ENCODE measurements at places on chromosomes 2 and 18. TPM values are rescaled to one million over a fixed set of nuclear protein-coding genes. Genes with fewer than 3 reads are reported as not detected.

The RHBDD1 gene
- 24.2 TPM for total RNA-seq

DNA sequence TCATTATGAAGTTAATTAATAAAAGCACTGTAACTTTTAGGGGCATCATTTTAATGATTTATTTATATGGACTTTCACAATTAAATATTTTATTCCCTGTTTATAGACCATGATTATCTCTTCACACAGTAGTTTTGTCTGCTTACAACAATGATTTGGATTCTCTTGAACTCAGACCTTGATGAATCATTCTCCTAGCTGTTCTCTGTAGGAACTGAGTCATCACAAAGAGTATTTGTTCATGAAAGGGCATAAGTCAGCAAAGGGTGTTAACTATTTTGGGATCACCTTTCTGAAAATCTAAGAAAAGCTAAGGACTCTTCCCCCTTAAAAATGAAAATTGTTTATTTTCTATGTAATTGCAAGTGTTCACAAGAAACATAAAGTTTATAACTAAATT, 461.1 kb upstream of the UBE2E3 start:
- no peak for DNase-seq
- H3K4me3 ChIP-seq: no peak overlapping the region
- peaks cover 21% of the 10 kb centered on the region for H3K4me1 ChIP-seq
- no peaks in the 10 kb centered on the region for H3K27me3 ChIP-seq
- no peaks in the 10 kb centered on the region for H3K36me3 ChIP-seq

The RPRM gene
- total RNA-seq: 0.36 TPM

DNA sequence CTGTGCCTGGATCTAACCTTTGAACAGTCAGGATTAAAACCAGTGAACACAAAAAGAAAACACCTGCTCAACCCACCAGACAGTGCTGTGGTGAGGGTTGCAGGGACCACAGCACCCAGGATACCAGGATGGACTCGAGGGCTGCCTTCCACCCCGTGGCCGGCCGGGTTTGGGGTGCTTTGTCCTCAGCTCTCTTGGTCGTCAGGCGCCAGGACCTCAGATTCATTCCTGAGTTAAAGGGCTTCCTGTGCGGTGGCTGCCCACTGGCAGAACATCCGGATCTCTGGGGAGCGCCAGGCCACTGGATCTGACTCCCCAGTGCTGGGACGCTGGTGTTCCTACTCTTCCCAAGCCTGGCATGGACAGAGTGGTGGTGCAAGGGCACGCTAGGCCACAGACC, 239.8 kb downstream of the TFCP2L1 start:
- no peak overlapping the region for H3K27ac ChIP-seq
- DNase-seq: no peak
- H3K4me1 ChIP-seq: peaks cover 2% of the 10 kb centered on the region
- H3K36me3 ChIP-seq: no peaks in the 10 kb centered on the region
- no peak overlapping the region for H3K4me3 ChIP-seq
- peaks cover 13% of the 10 kb centered on the region for H3K27me3 ChIP-seq

The CROCC2 gene
- total RNA-seq: under 0.01 TPM

DNA sequence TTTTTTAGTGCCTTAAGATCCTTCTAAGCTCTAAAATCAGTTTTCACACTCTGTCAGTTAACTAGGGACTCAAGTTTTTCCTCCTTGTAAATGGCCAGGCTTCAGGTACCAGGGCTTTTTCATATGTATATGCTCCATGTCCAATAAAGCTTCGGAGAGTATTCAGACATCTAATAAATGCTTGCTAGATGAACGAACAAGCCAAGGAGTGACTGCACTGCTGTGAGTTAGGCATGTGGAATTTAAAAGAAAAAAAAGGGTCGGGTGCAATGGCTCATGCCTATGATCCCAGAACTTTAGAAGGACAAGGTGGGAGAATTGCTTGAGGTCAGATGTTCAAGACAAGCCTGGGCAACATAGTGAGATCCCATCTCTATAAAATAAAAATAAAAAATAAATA, 81.9 kb downstream of the CDH2 start:
- no peak overlapping the region for H3K4me3 ChIP-seq
- no peaks in the 10 kb centered on the region for H3K27me3 ChIP-seq
- H3K4me1 ChIP-seq: peaks cover 13% of the 10 kb centered on the region
- H3K27ac ChIP-seq: peak overlapping the region; percentile 56
- DNase-seq: peak; percentile 42

GRCh38 chr18:77111951-77112746, 20.4 kb downstream of the MBP start:
- no peak overlapping the region for H3K27ac ChIP-seq
- H3K27me3 ChIP-seq: no peaks in the 10 kb centered on the region
- H3K4me1 ChIP-seq: peaks cover 25% of the 10 kb centered on the region
- H3K4me3 ChIP-seq: no peak overlapping the region

- H3K27me3 ChIP-seq: no peaks in the 10 kb centered on the region
- H3K4me1 ChIP-seq: peaks cover 43% of the 10 kb centered on the region
- H3K27ac ChIP-seq: peak overlapping the region; percentile 96
- no peak for DNase-seq
- H3K36me3 ChIP-seq: no peaks in the 10 kb centered on the region
- H3K4me3 ChIP-seq: no peak overlapping the region
Measured at GRCh38 chr18:58991167-58991798, 126.6 kb downstream of the ZNF532 start.

DNA sequence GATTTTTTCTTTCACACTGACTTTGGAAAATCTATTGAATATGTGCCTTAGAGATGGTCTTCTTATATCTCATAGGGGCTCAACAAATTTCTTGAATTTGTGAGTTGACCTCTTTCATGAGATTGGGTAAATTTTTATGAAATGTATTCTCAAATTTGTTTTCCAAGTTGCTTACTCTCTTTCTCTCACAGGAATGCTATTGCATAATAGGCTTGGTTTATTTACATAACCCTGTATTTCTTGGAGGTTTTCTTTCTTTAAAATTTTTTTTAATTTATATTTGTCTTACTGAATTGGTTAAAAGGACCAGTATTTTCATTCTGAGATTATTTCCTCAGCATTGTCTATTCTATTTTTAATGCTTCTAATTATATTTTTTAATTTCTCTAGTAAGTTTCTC, 917.1 kb downstream of the DPP10 start:
- no peak overlapping the region for H3K4me3 ChIP-seq
- no peak for DNase-seq
- no peaks in the 10 kb centered on the region for H3K4me1 ChIP-seq
- no peak overlapping the region for H3K27ac ChIP-seq

DNA sequence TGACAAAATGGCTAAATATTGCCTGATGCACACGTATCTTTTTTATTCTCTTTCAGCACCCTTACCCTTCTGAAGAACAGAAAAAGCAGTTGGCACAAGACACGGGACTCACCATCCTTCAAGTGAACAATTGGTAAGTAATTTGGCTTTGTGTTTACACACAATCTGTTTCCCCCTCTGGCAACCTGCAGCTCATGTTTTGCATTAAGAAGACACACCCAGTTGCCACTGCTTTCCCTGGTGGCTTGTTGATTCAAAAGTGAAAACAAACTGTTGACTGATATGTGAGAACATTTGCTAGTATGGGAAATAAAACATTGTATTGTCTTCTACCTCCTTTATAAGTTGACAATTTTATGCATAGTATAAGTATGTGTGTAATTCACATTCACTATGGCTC, 113.0 kb downstream of the MEIS1 start:
- no peaks in the 10 kb centered on the region for H3K27me3 ChIP-seq
- DNase-seq: no peak
- no peak overlapping the region for H3K4me3 ChIP-seq

DNA sequence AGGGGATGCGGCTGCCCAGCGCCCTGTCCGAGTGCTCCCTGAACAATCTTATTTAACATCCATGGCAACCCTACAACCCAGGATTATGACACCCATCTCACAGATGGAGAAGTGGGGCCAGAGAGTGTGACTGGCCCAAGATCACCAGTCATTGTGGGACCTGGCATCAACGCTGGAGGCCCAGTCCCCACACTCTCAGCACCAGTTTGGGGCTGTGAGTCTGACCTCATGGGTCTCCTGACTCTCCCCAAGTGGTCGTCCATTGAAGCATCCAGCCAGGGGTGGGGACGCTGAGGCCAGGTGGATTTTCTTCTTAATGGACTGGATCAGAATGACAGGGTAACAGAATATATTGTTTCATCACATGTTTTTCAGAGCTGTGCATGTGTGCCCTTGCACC, 24.5 kb downstream of the MAL start:
- H3K4me1 ChIP-seq: no peaks in the 10 kb centered on the region
- H3K4me3 ChIP-seq: no peak overlapping the region
- peaks cover 26% of the 10 kb centered on the region for H3K27me3 ChIP-seq
- H3K27ac ChIP-seq: no peak overlapping the region

GRCh38 chr2:64773461-64774118, 119.9 kb upstream of the SERTAD2 start:
- H3K36me3 ChIP-seq: no peaks in the 10 kb centered on the region
- H3K4me3 ChIP-seq: no peak overlapping the region
- H3K27me3 ChIP-seq: no peaks in the 10 kb centered on the region
- peaks cover 29% of the 10 kb centered on the region for H3K4me1 ChIP-seq

- H3K4me1 ChIP-seq: peaks cover 40% of the 10 kb centered on the region
- peak; percentile 71 for DNase-seq
- peaks cover 6% of the 10 kb centered on the region for H3K36me3 ChIP-seq
- no peaks in the 10 kb centered on the region for H3K27me3 ChIP-seq
Measured at GRCh38 chr2:1740716-1741589, 3.4 kb downstream of the PXDN start.

The SLC1A4 gene
- 47.7 TPM for total RNA-seq

DNA sequence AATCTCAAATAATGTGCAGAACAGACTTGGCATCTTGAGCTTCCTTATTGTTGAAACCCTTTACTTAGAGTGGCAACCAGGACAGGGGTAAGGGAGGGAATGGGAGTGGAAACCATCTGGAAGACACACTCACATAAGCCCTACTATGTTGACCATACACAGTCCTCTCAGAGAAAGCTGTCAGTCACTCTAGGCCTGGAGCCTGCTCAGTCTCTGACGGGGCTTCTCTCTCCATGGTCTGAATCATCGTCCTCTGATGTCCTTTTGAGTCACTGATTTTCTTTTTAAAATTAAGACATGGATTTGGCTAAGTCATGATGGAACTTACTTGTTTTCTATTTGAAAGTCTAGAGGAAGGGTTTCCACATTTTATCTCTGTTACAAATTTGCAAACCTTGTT, 74.0 kb downstream of the MYO1B start:
- no peak overlapping the region for H3K4me3 ChIP-seq
- no peaks in the 10 kb centered on the region for H3K27me3 ChIP-seq
- H3K36me3 ChIP-seq: peaks cover 3% of the 10 kb centered on the region
- H3K4me1 ChIP-seq: peaks cover 66% of the 10 kb centered on the region
- peak overlapping the region; percentile 79 for H3K27ac ChIP-seq

GRCh38 chr2:37711308-37711731, 39.9 kb upstream of the CDC42EP3 start:
- H3K36me3 ChIP-seq: no peaks in the 10 kb centered on the region
- H3K27me3 ChIP-seq: no peaks in the 10 kb centered on the region
- DNase-seq: peak; percentile 72
- H3K4me1 ChIP-seq: peaks cover 26% of the 10 kb centered on the region
- peak overlapping the region; percentile 10 for H3K4me3 ChIP-seq
- peak overlapping the region; percentile 84 for H3K27ac ChIP-seq

DNA sequence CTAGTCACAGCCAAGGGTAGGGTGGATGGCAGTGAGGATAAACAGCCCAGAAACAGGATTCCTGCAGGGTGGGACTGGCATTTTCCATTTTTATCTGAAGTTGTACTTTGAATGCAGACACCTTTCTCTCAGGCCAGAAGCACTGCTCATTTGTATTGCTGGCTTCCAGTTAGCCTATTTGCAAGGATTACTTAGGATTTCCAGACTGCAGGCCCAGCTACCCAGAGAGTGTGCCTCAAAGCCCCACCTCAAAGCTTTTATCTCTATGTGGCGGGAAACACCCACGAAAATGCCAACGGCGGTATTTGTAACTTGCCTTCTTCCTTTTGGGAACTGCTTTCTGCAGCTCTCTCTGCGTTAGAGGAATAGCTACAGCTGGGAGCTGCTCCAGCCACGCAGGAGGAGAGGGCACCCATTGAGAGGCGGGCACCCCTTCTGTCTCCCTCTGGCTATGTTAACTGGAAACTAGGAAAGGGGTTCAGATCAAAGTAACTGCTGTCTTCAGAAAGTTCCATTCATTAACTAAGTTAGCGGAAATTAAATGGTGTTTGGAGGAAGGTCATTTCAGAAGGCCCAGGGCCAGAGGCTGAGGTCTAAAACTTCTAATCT, 144.9 kb downstream of the TGIF1 start:
- no peaks in the 10 kb centered on the region for H3K36me3 ChIP-seq
- H3K27me3 ChIP-seq: no peaks in the 10 kb centered on the region
- H3K27ac ChIP-seq: peak overlapping the region; percentile 95
- DNase-seq: no peak
- peak overlapping the region; percentile 73 for H3K4me3 ChIP-seq
- H3K4me1 ChIP-seq: peaks cover 41% of the 10 kb centered on the region

- DNase-seq: no peak
- H3K36me3 ChIP-seq: no peaks in the 10 kb centered on the region
- H3K27me3 ChIP-seq: peaks cover 3% of the 10 kb centered on the region
- H3K4me1 ChIP-seq: peaks cover 3% of the 10 kb centered on the region
- H3K4me3 ChIP-seq: no peak overlapping the region
Measured at GRCh38 chr18:79631096-79631507, 48.5 kb upstream of the CTDP1 start.

GRCh38 chr2:46793423-46794416, 121.9 kb downstream of the MCFD2 start:
- no peak for DNase-seq
- H3K27ac ChIP-seq: no peak overlapping the region
- no peaks in the 10 kb centered on the region for H3K36me3 ChIP-seq
- peaks cover 11% of the 10 kb centered on the region for H3K4me1 ChIP-seq
- no peak overlapping the region for H3K4me3 ChIP-seq

- no peak overlapping the region for H3K27ac ChIP-seq
- peaks cover 24% of the 10 kb centered on the region for H3K36me3 ChIP-seq
- H3K27me3 ChIP-seq: no peaks in the 10 kb centered on the region
- DNase-seq: peak; percentile 97
- no peak overlapping the region for H3K4me3 ChIP-seq
Measured at GRCh38 chr18:48663931-48664847, 125.4 kb downstream of the CTIF start.

The IL1R2 gene
- 0.88 TPM for total RNA-seq

DNA sequence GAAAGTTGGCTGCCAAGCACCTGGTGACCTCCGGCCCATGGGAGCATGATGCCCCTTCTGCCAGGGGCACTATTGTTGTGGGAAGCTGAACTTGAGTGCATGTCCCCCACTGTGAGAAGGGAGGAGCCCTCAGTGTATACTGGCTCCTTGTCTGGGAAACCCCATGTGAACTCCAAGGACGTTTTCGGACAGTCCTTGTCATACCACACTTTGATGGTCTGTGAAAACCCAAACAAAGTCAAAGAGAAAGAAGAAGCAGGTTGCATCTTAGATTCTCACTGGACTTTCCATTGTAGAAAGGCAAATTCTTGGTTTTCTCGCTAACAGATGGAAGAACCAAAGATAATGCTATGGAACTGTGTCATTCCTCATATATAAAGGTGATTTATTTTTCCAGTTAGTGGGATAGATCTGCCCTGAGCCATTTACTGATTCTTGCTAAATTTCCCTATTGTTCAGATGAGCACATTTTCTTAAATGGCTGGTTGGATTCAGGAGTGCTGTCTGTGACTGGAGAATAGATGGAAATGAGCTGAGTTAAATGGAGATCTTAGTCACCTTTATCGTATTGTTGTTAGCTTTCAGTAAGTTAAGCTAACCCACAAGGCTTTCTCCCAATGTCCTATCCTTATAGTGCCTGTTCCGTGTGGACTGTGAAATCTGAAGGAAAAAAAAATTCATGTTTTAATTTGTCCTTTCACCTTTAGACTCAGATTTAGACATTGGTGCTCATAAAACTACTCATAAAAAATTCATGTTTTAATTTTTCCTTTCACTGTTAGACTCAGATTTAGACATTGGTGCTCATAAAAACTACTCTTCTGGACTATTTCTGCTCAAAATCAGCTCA, 166.6 kb downstream of the ACTR3 start:
- H3K27ac ChIP-seq: no peak overlapping the region
- no peaks in the 10 kb centered on the region for H3K27me3 ChIP-seq
- no peaks in the 10 kb centered on the region for H3K36me3 ChIP-seq
- no peak overlapping the region for H3K4me3 ChIP-seq

The SLC19A3 gene
- total RNA-seq: 0.36 TPM
